Large intestine (tissue), 12 donors: ENCODE measurements at places on chromosomes 12 and 14. TPM values are rescaled to one million over a fixed set of nuclear protein-coding genes. Genes with fewer than 3 reads are reported as not detected.

GRCh38 chr14:75341620-75342019 lies 63.0 kb downstream of the FOS start:
- no peak for DNase-seq

GRCh38 chr14:96176811-96177211 lies 27.8 kb upstream of the BDKRB2 start:
- DNase-seq: no peak

GRCh38 chr12:23113781-23114180 lies 488.8 kb downstream of the ETNK1 start:
- DNase-seq: no peak

- DNase-seq: no peak
These were observed 5.2 kb upstream of the ACADS start for GRCh38 chr12:120720234-120720986.

DNA sequence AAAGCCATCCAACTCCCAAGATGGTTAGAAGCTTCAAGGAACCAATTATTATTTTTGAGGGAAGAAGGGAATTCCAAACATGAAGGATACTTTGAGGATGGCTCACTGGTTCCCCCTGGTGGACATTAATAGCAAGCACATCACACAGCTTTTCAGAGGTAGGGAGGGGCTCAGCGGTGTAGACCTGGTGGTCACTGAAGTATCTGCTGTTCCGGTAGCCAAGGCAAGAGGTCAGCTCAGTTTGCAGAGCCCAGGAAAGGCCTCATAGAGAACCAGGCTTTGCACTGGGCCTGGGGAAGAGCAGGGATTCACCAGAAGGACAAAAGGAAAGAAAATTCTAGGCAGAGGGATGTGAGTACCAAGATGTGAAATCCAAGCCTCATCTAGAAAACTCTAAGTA lies 118.7 kb downstream of the KSR2 start:
- DNase-seq: no peak

DNA sequence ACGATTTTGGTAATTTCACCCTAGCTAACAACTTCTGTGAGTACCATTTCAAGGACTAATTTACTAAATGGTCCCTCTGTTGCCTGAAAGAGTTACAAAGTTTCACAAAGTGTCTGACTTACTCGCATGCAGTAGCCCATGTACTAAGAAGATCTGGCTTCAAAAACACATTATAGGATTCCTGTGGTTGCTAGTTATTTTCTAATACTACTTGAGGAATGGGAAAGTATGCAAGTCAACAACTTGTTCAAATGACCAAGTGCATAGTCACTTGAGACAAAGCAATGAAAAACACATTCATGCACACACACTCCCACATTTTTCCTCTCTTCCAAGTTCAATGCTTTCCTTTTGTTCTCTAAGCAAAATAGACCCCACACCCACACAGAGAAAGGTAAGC lies 219.7 kb upstream of the TMPO start:
- DNase-seq: no peak

CCT2 gene
- polyA plus RNA-seq: 164 TPM
